ENCODE measurements at places on chromosomes 7 and 10.

DNA sequence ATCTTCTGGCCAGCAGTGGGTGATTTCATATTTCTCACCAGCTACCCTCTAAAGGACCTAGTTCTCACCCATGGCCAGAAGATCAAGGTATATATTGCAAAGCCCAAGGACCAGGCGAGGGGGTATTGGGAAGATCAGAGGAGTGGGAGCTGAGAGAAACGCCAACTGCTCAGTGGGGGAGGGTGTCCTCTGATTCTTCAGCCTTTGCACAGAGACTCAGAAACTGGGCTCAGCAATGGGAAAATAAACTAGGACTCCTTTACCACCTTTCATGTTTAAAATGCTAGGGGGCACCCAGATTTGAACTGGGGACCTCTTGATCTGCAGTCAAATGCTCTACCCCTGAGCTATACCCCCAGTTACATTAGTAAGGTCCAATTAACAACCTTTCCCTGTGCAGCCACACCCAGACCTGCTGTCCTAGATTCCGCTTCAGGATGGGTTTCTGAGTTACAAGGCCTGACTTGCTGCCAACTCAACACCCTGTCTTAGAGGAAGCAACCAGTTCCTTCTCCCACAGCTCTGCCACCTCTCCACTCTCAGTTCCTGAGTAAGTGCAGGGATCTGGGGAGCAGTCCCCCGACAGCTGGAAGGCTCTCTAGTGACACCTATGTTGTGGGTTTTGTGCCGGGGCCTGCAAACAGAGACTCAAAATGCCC is 93.5 kb downstream of the ZNF783 start:
- DNase-seq = peak; percentile 80

DNA sequence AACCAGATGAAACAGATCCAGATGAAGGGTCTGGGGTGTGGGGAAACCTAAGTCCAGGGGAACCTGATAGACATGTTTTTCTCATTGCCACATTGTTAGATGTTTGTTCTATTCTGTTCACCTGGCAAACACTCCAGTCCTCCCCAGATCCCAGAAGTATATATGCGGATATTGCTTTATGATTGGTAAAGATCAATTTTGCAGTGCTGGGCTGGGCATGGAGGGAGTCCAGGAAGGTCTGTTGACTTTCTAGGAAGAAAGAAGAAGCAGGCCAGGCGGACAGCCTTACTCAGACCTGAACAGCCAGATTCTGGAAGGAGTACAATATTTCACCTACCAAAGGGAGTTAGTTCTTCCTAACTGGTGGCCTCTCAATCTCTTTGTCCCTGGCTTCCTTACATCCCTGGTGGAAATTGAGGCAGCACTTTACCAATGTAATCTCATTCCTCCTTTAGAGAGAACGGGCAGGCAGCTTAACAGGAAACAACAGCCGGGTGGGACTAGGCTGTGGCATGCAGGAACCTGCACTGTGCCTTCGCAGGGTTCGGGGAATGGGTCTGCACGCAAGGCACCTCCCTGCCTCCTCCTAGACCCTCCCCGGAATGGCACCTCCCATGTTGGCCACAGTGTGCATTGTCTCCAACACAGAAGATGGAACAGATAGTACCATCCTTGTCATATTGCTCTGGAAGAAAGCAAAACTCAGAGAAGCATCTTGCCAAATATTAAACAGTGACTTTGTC is 930 bp downstream of the GIMAP6 start:
- no peak for DNase-seq

- DNase-seq = no peak
Measured at GRCh38 chr7:9149499-9150082, 716.2 kb downstream of the NXPH1 start.

DNA sequence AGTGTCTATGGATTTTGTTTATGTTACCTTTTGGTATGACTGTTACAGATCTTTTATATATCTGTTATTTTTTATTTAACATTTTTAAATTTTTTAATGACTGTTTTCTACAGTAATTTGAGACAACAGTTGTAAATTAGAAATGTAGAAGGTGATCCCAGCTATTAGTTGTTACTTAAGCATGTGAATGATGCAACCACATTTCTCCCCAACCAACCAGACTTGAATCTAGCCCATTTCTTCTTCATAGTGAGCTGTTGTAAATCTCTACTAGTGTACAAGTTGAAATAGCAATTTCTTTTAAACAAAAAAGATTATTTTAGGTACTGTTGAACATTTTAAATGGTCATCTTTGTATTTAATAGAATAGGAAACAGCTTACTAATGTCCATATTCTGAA is 18.0 kb downstream of the TMEM106B start:
- no peak for DNase-seq

- DNase-seq = no peak
Measured at GRCh38 chr7:43123457-43123856, 11.0 kb downstream of the HECW1 start.

- no peak for DNase-seq
Measured at GRCh38 chr7:120981117-120981516, 7.4 kb upstream of the CPED1 start.

- no peak for DNase-seq
Measured at GRCh38 chr10:29541422-29542210, 93.2 kb downstream of the SVIL start.

DNA sequence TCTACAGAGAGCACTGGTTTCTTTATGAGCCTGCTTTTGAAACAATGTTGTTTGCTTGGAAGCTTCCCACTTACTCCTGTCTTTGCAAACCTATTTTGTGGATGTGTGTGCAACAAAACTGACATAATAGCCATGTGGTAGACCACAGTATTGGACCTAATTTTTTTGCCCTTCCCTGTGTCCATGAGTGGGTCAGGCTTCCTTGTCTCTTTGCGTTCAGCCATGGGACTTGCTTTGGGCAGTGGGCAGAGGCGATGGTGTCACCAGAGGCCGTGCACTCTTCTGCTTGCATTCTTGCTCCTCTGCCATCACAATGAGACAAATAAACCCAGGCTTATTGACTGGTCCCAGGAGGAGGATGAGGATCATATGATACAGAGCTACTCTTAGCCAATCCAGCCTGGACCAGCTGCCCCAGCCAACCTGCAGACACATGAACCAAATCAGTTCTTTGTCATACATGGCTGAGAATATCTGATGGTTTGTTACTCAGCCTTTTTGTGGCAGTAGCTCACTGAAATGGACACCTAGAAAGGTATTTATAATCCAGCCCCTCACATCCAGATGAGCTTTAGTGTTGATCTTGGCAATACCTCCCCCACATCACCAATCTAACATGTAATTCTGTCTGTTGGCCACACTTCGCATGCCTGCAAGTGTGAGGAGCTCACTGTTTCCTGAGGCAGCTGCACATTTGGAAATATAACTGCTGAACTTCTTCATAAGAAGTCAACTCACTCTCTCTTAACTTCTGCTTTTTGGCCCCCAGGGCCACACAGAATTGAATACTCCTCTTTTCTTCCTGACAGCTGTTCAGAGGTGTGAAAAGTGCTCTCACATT is 427.8 kb upstream of the ZMIZ1 start:
- no peak for DNase-seq

GRCh38 chr10:72186258-72186981 is 29.4 kb upstream of the ANAPC16 start:
- no peak for DNase-seq

DNA sequence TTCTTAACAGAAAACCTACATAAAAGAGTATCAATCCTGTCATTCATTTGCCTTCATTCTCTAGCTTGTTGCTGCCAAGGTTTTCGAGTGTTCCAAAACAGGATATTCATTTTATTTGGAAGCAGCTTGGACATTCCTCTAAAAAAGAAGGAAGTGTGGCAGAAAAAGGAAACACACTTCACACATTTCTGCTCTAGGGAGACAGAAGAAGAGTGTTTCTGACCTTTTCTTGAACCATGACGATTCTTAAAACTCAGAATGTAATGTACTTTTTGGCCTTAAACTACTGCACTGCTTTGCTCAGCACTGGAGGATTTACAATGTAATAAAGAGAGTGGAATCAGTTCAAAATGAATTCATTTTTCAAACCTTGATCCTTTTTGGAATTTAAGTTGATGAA is 81.3 kb downstream of the SEMA3A start:
- DNase-seq = no peak

GRCh38 chr7:77548206-77548605 is 11.1 kb downstream of the PTPN12 start:
- DNase-seq = no peak

DNA sequence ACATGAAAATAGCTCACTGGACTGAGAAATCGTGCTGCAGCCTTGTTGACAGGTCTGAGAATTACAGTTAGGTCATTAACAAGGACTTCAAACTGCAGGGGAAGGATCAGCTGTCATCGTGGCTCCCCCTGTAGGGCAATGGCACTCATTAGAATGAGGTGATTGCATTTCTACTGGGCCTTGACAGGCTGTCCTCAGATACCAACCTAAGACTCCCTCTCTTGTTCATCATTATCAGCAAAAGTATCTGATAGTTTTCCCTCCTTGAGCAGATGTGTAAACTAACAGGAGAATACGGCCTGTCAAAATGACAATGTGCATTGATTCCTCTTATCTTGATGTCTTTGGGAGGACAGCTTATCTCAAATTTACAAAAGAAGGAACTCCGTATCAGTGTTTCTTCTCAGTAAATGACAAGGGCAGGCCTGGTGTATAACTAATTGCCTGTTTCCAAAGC is 648.5 kb upstream of the LRRN3 start:
- DNase-seq = peak; percentile 4

DNA sequence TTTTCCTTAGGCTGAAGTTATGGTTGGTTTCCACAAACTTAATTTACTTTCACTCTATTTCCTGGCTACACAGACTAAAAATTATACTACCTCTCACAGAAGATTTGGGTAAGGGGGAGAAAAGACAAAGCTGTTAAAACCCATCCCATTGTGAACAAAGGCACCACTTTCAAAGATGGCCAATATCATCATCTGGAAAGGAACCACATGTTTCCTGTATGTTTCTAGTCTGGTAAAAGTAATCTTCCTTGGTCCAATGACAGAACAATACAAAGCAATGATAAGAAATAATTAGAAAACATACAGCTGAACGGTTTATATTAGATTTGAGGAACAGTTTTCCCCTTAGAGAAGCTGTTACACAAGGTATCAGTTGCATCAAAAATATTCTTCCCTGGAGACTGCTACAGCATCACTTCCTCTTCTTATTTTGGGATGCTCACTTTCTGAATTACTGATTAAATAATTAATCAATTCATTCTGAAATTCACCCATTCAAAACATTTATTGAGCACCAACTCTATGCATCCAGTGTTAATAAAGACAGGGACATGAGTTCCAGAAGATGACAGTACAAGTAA is 8.5 kb upstream of the SFR1 start:
- DNase-seq = no peak

DNA sequence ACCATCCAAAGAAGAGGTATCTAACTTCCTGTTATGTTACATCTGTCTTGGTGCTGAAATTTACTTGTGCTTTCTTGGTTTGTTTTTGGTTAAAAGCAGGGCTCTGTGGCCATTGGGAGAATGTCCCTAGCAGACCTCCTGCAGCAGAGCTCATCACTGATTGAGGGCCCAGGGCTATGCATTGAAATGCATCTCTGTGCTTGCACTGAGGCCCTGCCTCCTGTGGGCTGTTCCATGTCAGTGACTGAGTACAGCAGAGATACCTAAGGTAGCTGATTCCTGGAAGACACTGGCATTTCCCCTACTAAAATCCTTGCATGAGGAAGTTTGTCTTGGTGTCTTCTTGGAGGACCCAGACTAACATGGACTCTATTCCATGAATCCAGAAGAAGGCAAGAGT is 213.9 kb downstream of the FRMD4A start:
- no peak for DNase-seq

DNA sequence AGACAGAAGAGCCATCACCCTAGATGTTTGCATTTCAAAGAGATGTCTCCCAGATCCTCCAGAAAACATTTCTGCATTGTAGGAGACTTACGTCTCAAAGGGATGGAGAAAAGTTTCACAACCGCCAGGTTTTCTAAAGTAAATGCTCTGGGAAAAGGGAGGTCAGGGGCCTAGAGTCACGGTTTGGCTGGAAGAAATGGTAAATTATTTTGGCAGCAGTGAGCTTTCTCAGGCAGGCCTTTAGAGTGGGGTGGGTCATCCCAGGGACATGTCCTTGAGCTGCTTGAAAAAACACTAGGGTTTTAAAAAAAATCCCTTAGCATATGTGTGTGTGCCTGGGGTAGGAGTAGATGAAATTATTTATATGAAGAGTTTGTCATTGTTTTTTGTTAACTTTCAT is 728.8 kb downstream of the TYW1 start:
- no peak for DNase-seq

GRCh38 chr7:26649388-26649787 is 215.0 kb downstream of the SKAP2 start:
- DNase-seq = no peak

DNA sequence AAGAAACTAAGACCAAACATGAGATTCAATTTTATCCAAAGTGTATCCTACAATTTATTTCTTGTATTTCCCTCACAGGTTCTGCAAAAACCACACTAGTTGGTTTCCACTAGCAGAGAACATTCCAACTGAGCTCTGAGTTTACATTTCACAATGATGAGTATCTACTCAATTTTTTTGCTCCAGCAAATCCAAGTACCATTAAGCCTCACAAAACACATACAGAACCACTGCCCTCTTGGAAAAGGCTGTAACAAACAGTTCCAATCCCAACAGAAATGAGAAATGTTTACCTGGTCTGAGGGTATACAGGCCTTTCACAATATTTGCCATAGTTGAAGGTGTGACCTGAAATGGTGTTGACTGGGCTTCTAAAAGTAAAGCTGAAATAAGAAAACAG is 59.9 kb downstream of the CACUL1 start:
- DNase-seq = no peak

- no peak for DNase-seq
Measured at GRCh38 chr7:151089893-151090730, 3.8 kb downstream of the AGAP3 start.

DNA sequence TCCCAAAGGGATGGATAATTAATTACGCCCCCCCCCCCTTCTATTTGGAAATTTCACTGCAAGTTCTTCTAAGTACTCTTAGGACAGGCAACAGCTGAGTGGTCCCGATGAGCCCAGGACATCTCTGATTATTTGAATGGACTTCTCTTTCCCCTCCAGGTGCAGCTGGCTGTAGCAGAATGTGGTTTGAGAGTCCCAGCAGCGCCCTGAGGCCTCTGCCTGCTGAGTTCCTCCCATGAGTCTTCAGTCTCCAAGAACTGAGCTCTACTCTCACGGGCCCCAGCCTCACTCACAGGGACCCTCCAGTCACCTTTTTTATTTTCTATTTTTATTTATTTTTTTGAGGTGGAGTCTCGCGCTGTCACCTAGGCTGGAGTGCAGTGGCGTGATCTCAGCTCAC is 63.6 kb upstream of the SFMBT2 start:
- no peak for DNase-seq

GRCh38 chr10:119459681-119460340 is 82.7 kb downstream of the RGS10 start:
- no peak for DNase-seq

DNA sequence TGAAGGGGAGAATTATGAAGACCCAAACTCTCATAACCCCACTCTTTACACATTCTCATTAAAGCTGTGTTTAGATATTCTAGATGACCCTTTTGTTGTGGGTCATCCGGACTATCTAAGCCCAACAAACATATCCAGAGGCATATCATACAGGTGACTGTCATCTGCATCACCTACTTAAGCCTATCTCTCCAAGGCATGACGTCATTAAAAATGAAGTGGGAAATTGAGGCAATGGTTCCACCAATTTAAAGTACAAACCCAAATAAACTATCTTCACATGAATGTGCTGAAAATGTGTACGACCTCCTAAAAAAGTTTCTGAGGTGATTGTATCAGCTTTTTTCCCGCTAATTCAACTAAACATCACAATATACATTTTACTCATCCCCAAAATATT is 4.5 kb upstream of the RALA start:
- no peak for DNase-seq

- no peak for DNase-seq
Measured at GRCh38 chr7:103866919-103867318, 122.5 kb downstream of the RELN start.

GRCh38 chr7:128266883-128267594 is 26.0 kb downstream of the LEP start:
- DNase-seq = peak; percentile 63
